T-helper 1 cell (primary cell): ENCODE measurements at places on chromosomes 11 and 22.

DNA sequence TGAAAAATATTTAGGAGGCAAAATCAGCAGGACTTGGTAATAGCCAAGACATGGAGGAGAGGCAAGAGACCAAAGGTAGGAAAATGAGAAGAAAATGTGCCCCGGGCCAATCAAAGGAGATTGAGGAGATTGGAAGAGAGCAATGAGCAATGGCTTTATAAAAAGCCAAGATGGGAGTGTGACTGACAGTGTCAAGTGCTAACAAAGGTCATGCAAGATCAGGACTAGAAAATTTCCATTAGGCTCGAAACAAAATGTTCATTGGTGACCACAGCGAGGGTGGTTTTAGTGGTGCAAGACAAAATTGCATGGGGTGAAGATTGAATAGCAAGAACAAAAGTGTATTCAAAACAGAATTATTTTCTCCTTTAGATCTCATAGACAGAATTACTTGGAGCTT lies 45.2 kb upstream of the TBCEL start:
- no peak for DNase-seq

- DNase-seq, result no peak
Measured at GRCh38 chr22:46511151-46512038, 26.0 kb downstream of the CELSR1 start.

- DNase-seq, result no peak
Measured at GRCh38 chr11:25520459-25520858, 811.5 kb upstream of the ANO3 start.

- no peak for DNase-seq
Measured at GRCh38 chr11:31806928-31807798, 4.0 kb downstream of the PAX6 start.

GRCh38 chr11:73265853-73266645 lies 6.1 kb upstream of the P2RY6 start:
- DNase-seq, result no peak

DNA sequence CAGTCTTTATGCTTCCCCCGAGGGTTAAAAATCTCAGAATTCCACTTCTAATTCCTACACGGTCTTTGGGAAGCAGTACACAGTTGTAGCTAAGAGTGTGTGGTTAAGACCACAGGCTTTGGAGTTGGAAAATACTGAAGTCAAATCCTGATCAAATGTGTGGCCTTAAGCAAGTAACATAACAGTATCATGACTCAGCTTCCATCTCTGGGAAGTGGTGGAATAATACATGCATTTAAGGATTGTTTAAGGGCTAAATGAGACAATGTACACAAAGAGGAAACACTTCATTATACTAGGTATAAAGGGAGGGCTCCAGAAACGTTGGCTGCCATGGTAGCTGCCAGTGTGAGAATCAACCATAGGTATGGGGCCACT lies 71.5 kb downstream of the FAT3 start:
- DNase-seq, result no peak

DNA sequence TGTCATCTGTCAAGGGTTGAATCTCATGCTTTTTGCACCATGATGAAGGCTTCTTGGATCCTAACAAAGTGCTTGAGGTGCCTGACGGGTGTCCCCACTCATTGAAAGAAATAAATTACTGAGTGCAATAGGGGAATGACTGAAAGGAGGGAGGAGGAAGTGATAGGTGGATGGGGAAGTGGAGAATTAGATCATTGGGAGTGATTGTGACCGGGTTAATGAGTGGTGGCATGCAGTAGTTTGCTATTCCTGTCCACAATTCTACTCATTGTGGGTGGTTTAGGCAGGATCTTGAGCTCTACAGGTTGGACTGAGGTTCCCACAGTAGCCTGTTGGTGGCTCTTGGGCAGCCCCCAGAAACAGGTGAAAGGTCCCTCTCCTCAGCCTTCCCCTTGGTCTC lies 44.3 kb downstream of the THAP12 start:
- DNase-seq, result no peak

DNA sequence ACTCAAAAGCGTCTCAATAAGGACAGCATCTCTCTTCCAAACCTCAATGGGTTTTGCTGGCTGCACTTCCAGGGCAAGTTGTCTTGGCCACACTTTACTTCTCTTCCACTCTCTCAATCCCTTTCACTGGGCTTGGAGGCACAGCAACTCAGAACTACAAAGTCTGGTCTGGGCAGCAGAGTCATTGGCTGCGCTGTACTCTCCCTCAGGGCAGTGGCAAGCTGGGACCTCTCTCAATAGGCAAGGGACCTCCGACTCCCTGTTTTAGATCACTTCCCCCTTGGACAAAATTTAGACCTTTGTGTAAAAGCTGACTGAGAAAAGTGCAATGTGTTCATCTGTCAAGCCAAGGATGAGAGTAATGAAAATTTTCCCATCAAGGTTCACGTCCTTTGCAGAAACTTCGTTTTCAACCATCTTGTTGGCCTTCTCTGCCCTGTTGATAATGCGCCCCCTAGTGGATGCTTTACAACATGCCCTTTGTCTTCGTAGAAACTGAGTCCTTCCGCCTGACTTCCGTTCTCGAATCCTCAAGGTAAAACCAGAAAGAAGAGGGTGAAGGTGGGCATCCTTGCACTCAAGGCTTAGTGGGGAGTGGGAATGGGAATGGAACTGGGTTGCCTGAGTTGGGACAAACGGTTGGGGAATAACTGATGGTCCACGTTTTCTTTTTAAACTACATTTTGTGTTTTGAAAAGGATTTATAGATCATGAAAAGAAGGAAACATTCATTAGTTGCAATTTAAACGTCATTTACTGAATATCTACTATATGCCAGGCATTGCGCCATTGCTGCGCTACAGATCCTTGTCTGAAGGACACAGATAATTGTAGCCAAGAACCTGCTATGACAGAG lies 99.1 kb downstream of the CD44 start:
- peak; percentile 76 for DNase-seq

DNA sequence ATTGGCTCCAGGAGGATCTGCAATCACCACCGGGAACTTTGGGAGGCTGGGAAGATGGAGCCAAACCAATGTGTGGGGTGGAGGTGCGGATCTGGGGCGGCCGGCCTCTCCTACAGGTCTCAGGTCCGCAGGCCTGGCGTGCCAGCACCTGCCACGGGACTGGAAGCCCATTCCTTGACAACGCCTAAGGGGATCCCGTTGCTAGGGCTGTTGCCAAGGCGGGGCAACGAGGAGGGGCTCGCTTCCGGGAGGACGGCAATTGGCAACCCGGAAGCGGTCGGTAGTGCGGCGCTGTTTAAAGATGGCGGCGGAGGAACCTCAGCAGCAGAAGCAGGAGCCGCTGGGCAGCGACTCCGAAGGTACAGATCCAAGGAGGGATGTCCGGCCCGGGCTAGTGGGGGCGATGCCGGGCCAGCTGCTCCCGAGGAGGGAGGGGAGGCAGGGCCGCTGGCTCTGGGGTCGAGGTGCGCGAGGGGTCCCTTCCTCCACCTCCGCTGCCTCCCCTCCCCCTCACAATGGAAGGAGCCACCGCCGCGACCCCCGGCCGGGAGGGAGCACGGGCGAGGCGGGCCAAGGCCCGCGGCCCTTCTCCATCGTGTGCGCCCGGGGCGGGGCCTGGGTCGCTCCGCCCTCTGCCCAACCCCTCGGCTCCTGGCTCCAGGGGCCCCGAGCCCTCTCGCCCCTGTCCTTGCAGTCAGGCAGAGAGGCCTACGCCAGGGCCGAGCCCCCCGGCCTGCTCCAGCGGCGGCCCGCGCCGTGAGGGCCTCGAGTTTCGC lies at the start of gene OTUB1:
TSS of gene OTUB1 (plus strand) at position 283 of the 776 bp plus-strand sequence. CDS start at position 302, 19 bp downstream.
- peak; percentile 91 for DNase-seq

GRCh38 chr11:35791088-35791958 lies 128.7 kb downstream of the TRIM44 start:
- DNase-seq, result no peak

DNA sequence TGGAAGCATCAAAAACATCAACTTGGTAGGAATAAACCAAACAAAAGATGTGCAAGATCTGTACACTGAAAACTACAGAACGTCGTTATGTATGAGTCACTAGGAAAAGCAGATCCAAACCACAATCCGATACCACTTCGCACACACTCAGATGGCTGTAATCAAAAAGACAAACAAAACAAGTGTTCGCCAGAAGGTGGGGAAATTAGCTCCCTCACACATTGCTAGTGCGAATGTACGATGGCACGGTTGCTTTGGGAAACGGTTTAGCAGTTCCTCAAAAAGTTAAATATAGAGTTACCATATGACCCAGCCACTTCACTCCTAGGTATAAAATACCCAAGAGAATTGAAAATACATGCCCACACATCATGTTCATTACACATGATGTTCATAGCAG lies 14.8 kb upstream of the CARD10 start:
- no peak for DNase-seq

GRCh38 chr11:2215561-2216399 lies 44.2 kb upstream of the TH start:
- DNase-seq, result no peak

- DNase-seq, result no peak
Measured at GRCh38 chr22:29194184-29194583, 11.5 kb upstream of the EMID1 start.

DNA sequence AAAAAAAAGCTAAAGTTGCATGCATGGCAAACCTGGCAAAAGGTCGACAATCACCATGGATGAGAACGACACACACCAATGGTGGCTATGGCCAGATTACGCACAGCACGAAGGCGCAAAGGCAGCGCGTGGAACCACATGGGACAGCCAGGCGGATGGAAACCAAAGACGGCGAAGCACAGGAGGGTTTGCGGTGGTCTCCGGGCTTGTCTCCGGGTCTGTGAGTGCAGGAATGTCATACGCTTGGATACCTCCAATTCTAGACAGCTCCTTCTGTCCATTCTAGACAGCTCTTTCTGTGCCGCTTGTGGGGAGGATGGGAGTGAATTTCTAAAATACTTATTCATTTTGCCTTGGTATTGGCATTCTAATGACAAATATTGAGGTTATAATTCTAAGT lies 685.4 kb downstream of the BRD1 start:
- no peak for DNase-seq

GRCh38 chr11:79098146-79098545 lies 342.7 kb downstream of the TENM4 start:
- no peak for DNase-seq

GRCh38 chr11:37984991-37985390 lies 1387.0 kb upstream of the RAG2 start:
- no peak for DNase-seq

- no peak for DNase-seq
Measured at GRCh38 chr11:390175-390574, 3.8 kb upstream of the PKP3 start.

- DNase-seq, result no peak
Measured at GRCh38 chr11:45655831-45656230, 9.6 kb downstream of the CHST1 start.

DNA sequence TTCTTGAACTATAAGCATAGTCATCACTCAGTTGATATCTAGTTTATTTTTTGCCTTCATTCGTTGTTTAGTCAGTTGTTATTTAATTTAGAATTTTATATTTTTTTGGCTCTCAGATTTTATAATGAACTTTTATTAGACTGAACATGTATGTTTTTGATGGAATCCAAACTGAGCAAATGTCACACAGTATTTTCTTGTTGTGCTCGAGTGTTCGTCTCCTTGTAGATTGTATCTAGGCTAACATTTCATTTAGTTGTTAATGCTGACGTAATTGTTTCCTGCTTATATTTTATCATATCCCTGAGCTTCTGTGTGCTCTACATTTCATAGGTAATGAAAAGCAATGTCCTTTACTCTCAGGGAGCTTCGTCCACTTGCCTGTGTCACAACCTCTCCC lies 286.2 kb downstream of the TMEM135 start:
- no peak for DNase-seq

GRCh38 chr11:33320016-33320813 lies 63.0 kb downstream of the HIPK3 start:
- no peak for DNase-seq

- no peak for DNase-seq
Measured at GRCh38 chr11:47527186-47527585, 25.7 kb downstream of the CELF1 start.

DNA sequence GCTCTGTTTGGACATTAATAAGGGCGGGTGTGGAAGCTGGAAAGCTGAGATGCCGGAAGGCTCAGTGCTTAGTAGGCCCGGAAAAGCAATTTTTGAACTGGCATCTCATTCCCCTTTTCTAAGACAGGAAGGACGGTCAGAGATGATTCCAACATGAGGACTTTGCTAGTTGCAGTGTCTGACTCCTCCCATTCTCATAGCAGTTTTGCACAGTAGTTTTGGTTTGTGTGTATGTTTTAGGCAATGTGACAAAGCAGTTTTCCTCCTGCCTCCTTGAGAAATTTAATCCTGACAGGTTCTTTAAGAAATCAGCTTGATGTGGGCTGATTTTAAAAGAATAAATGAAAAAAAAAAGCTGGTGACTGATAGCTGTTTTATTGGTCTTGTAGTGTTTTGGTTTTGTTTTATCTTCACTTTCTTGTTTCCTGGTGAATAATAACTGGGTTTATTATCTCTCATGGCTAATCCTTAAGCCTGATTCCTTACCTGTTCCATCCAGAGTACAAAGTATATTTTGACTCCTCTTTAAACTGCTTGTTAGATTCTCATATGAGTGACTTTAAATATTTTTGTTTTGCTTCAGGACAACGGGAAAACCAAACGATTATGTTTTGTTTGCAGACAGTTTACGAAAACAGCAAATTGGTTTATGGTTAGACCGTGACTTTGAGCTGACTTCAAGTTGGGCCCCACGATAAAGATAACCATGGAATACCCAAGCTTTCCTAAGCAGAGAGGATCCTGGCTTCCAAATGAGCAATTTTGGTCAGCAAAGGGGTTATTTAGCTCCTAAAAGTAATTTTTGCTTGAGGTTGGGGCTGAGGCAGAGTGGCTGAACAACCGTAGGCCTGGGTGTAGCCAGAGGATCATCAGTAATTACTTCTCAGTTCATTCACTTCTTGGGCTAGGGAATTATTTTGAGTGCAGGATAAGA lies 3.4 kb downstream of the PTPRJ start:
- peak; percentile 48 for DNase-seq

GRCh38 chr11:122220321-122220720 lies 104.3 kb upstream of the BLID start:
- DNase-seq, result no peak

DNA sequence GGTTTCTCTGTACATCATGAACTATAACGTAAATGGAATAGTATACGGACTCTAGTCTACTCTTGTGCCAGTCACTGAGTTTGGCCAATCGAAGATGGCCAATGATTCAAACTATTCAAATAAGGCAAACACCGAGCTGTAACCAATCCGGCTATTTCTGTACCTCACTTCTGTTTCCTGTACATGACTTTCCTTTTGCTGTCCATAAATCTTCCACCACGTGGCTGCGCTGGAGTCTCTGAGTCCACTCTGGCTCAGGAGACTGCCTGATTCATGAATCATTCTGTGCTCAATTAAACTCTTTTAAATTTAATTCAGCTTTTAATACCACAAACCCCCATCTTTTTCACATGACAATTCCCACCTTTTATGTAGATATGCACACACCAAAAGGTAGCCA lies 1.5 kb upstream of the JAML start:
- DNase-seq, result no peak

GRCh38 chr11:130330101-130330684 lies 15.5 kb upstream of the ZBTB44 start:
- DNase-seq, result no peak

DNA sequence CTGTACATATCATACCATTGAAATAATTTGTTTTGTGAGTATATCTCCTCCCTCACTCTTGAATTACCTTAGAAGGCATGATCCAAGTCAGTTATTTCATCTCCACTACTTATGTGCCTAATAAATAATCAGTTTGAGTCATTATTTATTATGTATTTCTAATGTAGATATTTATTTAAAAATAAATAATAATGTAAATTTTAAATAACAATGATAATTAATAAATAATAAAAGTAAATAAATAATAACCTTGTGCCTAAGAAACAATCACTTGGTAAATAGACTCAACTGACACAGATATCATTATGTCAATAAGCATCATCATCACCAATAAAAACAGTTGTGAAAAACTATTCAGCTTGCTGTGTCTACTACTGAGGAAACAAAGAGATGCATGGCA lies 213.8 kb downstream of the CNTN5 start:
- no peak for DNase-seq
